ENCODE measurements at places on chromosomes 3 and 15.
A peak's percentile ranks its signal among the peaks of the same experiment; 100 is the strongest.

- DNase-seq: peak; percentile 44
Measured at GRCh38 chr3:151016478-151016795, 43.9 kb upstream of the CLRN1 start.

GRCh38 chr3:16885593-16886302, 993 bp downstream of the PLCL2 start:
- no peak for DNase-seq

- DNase-seq: no peak
Measured at GRCh38 chr15:37940876-37941275, 6.4 kb downstream of the TMCO5A start.

DNA sequence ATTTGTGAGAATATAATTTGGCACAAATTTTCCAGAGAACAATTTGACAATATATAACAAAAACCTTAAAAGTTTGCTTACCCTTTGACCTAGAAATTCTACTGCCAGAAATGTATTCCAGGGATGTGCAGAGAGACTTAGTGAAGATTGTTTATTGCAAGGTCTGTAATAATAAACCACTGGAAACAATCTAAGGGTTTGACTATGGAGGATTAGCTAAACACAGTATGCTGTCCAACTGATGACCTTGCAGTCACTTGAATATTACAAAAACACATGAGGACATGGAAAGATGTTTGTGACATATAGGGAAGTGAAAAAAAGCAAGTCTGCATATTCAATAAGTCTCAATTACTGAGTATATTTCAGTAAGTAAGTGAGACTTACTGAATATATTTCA, 48.1 kb upstream of the CDV3 start:
- DNase-seq: no peak

- DNase-seq: no peak
Measured at GRCh38 chr15:73001840-73002239, 50.4 kb upstream of the NEO1 start.

GRCh38 chr3:124995460-124995994, 60.3 kb downstream of the HEG1 start:
- DNase-seq: peak; percentile 12

DNA sequence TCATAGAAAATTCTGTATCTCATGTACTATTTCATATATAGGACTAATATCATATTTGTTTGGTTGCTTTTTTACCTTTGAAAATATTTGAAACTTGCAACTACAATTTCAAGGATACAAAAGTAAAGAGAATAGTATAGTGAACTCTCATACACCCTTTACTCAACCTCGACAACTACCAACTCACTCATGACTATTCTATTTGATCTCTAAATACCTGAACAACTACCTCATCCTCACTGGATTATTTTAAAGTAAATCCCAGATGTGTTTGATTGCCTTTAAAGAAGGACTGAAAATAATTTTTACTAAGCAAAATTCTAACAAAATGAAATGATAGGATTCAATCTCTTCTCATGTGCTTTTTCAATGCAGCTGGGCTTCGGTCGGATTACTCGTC, 12.1 kb downstream of the TMPRSS7 start:
- no peak for DNase-seq

GRCh38 chr15:78542647-78543046, 2.4 kb downstream of the PSMA4 start:
- no peak for DNase-seq

DNA sequence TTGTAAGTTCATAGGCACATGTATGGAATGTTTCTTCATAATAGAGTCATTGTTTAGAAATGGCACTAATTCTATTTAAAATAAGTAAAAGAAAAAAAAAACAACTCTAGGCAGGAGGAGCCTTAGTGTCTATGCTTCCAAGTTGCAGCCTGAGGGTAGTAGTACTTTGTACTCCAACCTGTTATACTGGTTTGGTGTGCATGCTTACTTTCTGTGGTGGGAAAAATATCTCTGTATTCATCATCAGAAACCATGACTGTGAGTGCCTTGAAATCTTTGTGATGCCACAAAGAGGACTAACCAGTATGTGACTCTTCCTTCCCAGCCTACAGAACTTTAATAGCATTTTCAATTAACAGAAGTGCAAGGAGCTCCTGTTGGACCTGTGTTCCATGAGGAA, 4.4 kb downstream of the NAALADL2 start:
- DNase-seq: no peak

GRCh38 chr15:71683411-71684274, 126.7 kb upstream of the NR2E3 start:
- DNase-seq: no peak

DNA sequence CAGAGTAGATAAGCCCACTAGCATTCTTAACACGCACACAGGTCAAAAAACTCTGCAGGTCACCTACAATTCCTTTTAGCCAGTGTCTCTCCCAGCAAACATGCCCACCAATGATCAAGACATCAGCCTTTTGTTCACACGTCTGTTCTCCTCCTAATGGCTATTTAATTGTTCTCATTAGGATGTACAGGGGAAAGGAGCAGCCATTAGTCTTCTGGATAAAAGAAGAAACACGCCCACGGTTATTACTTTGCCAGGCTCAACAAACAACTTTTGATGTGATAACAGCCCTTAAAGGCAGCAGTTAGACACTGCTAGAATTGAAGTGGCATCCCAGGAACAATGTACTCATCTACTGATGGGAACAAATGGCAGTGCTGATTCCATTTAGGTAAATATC, 108.8 kb downstream of the NTRK3 start:
- DNase-seq: no peak

- DNase-seq: no peak
Measured at GRCh38 chr3:89289574-89290190, 182.3 kb downstream of the EPHA3 start.

DNA sequence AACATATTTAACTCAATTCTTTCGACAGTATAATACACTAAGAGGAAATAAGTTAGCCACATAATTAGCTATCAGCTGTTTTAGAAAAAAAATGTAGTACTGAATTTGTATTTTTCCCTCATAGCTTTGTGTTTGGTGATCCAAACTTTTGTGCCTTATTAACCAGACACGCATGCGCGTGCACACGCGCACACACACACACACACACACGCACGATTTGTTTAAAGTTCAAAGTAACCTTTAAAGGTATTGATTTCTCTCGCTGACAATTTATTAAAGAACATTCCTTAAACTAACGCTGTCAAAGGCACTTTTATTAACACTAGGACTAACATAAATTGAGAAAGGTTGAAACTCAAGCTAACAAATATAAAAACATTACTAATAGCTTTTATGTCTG, 198.9 kb downstream of the ROBO1 start:
- no peak for DNase-seq

GRCh38 chr15:59485036-59485435, 47.0 kb downstream of the FAM81A start:
- DNase-seq: no peak

- DNase-seq: no peak
Measured at GRCh38 chr15:90870354-90871138, 2.2 kb downstream of the FURIN start.

DNA sequence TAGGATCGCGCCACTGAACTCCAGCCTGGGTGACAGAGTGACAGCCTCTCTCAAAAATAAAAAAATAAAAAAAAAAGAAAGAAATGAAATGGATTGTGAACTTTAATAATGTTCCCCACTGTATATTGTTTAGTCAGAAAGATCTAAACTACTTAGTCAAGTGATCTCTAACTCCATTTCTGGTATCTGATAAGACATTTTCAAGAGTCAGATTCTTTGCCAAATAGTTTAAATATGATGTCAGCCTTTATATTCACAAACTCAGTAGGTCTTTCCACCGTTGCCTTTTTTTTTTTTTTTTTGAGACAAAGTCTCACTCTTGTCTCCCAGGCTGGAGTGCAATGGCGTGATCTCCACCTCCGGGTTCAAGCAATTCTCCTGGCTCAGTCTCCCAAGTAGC, 29.0 kb upstream of the OSBPL11 start:
- no peak for DNase-seq

- DNase-seq: no peak
Measured at GRCh38 chr3:58129041-58129770, 81.6 kb downstream of the DNASE1L3 start.

DNA sequence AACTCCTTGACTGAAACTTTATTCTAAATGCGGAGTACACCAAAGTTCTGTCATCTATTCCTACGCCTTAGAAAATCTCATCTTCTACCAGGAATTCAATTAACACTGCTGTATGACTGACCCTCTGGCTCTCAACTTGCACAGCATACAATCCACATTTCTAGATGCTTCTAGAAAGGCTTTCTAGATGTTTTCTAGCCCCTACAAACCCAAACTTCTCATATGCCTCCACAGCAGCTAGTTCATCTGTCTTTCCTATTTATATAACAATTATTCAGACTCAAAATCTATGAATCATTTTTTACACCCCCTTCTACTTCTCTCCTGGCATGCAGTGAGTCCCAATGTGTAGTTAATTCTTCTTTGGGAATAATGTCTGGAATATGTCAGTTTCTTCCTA, 13.2 kb downstream of the INO80 start:
- DNase-seq: no peak

DNA sequence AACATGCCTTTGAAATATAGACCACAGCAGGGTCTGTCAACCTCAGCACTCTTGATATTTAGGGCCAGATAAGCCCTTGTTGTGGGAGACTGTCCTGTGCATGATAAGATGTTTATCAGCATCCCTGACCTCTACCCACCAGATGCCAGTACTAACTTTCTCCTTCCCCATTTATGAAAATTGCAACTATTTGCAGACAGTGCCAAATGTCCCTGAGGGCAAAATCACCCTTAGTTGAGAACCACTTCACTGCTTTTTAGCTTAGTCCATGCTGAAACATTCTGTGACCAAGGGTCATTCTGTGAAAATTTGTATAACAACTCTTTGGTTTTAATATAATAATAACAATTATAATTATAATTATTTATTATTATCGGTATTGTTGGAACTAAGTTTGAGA, 1032.4 kb downstream of the MCTP2 start:
- no peak for DNase-seq

GRCh38 chr3:125115640-125116039, 59.8 kb upstream of the HEG1 start:
- no peak for DNase-seq

DNA sequence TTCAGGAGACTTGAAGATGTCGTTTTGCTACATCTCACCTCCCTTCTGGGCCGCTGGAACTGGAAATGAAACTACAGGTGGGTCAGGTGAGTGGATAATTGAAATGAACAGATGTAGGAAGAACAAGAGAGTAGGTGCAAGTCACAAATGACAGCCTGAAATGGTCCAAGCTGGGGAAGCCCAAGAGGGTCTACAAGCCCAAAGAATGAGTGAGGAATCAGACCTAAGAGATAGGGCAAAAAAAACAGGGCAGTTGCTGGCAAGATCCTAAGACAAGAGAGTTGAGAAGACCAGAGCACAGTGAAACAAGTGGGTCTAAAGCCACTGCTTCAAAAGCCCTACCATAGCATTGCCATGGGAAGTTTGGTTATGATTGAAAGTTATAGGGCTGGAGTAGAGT, 67.4 kb upstream of the SNRK start:
- no peak for DNase-seq

DNA sequence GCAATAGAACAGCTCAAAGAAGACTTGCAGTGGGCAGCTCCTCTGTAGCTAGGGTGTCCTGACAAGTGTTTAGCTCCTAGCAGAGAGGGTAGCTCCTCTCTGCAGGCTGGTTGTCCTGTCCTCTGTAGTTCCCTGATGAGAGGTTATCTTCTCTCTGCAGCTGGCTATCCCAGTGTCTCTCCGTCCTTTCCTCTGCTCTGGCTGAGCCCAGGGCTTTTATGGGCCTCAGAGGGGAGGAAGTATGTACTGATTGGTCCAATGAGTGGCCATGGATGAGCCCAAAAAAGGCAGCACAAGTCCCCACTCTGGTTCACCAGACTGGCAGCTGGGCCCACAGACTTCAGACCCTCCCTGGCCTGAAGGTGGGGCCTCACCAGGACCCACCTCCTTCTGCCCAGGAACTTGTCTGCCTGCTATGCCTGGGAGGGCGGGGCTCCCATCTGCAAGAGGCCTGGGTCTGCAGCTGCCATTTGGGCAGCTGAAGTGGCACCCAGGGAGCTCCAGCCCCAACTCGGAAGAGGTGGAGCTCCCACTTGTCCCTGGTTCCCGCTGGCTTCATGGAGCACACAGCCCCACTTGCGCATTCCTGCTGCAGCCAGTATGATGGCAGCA, 27.2 kb upstream of the MEX3B start:
- DNase-seq: no peak

DNA sequence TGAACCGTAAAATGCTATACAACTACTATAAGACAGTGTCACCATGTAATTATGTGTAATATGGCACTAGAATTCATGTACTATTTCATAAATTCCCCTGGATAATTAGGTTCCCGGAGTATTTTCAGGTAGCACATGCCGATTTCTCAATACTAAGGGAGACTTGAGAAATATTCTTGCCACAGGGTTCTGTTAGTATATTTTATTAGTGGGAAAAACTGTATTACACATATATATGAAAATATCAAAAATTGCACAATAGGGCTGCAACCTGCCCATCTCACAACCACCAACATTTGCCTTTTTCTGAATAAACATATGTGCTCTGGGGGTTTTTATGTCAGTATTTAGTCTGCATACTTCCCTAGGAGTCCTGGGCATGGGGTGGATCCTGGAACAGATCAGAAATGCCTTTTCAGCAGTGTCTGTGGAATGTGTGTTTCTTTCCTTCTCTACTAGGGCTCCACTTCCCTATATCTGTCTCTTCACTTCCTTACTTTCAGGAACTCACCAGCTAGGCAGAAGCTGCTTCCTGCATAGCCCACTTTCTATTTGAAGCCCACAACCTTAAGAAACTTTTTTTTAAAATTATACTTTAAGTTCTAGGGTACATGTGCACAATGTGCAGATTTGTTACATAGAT, 87.5 kb downstream of the RPL39L start:
- DNase-seq: no peak

DNA sequence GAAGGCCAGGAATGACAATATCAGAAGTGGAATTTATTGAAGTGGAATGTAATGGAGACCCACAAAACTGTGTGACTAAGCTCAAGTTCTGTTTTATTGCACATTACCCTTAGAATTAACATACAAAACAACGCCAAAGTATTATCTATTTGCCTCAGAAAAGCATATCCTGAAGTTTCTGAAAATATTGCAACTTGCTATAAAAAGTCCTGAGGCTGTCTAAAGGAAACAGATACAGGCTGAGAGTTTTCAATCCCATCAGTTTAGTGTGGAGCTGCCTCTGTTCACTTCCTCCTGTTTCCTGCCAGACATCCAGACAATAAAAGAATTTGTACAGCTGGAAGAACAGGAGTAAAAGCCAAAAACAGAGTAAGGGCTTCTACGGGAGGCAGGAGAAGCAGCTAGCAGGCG, 108.8 kb downstream of the FBN1 start:
- DNase-seq: no peak

DNA sequence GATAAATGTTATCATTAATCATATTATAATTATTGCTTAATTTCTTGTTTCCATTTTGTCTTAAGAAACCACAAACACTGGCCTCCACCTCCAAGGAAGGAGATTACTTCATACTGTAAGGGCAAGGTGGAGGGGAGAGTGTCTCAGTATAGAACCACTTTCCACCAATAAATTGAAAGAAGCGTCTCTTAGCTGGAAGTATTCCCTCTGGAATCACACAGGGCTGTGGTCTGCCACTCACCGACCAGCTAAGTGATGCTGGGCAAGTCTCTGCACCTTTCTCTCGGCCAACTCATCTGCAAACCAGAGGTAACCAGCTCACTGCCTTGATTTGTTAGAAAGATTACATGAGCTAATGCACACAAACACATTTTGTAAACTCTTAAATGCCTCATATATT, 63.1 kb downstream of the EIF4E3 start:
- DNase-seq: no peak
